Vagina (tissue), 2 donors: ENCODE measurements at places on chromosomes 13 and 19.

GRCh38 chr19:39943586-39943985, 9.2 kb upstream of the FCGBP start:
- no peak for DNase-seq

DNA sequence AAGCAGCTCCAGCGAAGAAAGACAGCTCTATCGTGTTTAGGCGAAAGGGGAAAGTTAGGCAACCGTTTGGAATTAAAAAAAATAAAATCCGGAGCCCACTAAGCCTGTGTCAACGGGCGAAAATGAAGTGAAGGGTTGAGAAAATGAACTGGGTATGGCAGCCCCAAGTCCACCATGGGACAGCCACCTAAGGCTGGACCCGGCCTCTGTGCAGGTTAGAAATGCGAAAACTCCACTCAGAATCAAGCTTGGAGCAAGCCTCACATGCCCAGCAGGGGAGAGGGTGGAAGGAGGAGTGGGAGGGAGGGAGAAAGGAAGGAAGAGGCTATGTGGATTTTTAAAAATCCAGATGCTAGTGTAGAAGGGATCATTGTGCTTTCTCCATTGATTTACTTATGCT, 101.2 kb downstream of the IRS2 start:
- DNase-seq = no peak

DNA sequence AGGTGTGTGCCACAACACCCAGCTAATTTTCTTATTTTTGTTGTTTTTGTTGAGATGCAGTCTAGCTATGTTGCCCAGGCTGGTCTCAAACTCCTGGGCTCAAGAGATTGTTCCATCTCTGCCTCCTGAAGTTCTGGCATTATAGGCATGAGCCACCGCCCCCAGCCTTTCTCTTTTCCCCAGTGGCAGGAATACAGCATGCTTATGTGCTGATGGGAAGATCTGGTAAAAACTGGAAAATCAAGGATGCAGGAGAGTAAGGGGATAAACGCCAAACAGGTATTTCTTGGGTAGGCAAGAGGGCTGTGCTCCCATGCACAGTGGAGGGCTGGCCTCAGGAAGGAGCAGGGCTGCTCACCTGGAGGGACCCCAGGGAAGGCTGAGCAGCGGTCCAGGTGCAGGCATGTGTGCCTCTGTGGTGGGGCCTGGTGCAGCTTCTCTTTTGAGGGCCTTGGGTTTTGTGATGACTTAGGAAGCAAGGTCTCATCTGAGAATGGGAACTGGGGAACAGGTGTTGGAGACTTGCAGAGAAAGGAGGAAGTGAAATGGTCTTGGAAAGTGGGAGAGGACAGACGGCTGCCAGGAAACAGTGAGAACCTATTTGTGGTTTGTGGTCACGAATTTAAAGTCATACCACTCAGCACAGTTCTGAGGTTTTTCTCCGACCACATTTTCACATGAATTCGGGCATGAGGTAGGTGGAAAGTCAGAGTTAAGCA, 106.5 kb downstream of the TEX26 start:
- DNase-seq = peak; percentile 58

DNA sequence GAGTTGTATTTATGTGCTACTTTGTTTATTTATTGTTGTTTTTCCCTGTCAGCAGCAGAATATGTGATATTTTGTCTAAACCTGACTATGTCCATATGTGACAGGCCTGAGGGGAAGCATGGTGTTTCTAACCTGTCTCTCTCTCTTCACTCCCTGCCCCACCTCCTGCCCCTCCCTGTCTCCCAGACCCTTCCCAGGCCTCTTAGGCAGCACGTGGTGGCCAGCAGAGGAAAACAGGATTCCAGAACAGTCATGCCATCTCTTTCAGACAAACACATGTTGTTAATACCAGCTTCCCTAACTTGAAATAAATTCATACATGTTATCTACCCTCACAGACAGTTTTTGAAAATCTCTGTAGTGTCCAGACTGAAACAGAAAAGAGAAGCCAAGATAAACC, 31.0 kb upstream of the ATP11A start:
- no peak for DNase-seq

DNA sequence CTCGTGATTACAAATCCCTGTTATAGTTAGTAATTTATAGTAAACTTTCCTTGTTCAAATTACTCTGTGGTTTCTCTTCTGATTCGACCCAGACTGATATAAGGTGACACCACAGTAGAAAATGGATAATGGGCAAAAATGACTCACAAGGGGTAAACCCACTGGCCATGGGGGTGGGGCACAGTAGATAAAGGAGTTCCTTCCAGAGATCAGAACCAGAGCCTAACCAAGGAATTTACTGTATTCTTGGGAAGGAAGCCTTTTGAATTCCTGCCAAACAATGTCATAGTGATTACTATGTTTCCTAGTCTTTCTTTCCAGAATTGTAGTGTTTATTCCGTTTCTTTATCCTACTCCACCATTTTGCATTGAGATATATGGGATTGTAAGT, 21.9 kb downstream of the MIR17HG start:
- no peak for DNase-seq

DNA sequence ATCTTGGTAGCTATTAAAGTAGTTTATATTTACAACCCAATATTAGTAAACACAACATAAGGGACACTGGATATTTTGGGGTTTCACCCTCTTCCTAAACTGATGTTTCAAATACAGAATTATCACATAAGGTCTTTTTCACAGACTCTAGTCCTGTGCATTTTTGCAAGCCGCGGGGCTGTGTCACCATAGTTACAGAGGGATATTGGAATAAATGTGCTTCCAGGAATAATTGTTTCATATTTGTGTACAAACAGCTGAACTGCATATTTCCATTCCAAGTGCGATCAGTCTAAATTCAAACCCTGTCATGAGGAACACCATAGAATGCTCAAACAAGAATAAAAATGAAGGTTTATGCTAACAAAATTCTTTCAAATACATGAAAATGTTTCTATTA, 762.5 kb upstream of the ARGLU1 start:
- DNase-seq = no peak

DNA sequence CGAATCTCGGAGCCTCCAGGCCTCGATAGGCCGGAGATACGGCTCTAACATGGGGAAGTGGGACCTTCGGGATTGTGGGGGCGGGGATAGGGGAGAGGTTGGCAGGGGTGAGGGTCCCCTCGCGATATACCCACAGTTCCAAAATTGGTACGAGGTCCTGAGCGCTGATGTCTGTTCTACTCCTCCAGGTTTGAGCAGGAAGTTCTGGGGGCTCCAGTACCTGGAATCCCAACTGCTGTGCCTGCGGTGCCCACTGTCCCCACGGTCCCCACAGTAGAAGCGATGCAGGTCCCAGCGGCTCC, 447 bp downstream of the RBM42 start:
- DNase-seq = no peak

DNA sequence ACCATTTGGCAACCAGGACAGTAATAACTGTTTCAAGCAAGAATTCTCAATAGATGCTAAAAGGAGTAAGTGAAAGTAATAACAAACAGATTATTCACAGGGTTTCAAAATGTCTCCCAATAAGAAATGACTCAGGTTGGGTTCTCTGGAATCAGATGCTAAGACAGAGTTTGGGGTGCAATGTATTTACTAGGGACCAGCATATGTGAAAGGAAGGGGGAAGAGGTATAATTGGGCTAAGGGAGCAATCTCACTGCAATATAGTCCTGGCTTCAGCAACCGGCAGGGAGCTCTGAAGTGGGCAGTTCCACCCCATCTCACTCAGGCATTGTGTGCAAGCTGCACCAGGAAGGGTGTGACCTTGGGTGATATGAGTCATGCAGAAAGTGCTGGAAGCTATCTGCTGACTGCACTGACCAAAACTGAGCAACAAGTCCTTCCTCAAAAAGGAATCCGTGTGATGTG, 23.4 kb downstream of the ZDHHC20 start:
- no peak for DNase-seq

DNA sequence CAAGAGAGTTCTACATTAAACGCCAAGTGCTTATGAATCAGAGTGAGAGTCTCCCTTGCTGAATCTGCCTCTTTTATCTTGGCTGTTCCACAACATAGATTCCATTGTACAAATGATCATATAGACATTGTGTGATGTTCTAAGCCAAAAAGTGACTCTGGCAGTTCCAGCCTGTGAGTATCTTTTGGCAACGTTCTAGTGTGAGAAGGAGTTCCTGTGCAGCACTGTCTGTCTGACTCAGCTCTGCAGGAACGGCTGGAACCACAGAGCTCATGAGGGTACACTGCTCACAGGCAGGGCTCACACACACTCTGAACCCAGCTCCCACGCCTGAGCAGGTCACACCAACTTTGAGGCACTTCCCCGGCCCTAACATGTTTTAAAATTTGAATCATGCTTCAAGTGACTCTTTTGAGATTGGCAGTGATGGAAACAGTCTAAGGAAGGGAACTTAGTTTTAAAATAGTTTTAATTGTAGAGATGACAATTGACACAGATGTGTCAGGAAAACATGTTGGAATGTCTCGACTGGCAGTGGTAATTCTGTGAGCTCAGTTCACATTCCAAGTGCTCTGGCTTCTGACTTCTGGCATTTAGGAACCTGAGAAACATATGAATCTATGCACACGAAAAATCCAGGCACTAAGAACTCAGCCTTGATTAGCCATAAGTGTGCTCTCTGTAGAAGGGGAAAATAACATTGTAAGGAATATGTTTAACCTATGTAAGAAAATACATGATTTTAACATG, 272.0 kb downstream of the UQCRFS1 start:
- peak; percentile 67 for DNase-seq

GRCh38 chr13:26449063-26449848, 108.2 kb upstream of the WASF3 start:
- DNase-seq = no peak

DNA sequence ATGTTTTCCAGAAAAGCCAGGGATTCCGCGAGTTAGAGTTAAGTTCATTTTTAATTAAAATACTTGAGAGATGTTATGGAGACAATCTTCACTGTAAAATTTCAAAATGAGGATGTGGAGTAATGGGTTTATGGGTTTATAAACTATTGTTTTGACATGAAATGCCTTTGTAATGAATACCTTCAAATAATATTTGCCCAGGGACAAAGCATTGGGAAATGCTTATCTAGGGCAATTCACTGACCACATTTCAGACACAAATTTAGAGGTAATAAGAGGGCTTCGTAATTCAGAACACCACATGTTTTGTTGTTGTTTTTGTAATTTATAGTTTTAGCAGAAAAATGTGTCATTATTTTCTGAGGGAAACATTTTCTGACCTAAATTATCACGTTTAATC, 241.1 kb upstream of the ATXN8OS start:
- no peak for DNase-seq

- no peak for DNase-seq
Observed at GRCh38 chr13:106536244-106537034, 977 bp upstream of the EFNB2 start.
